ENCODE measurements at places on chromosomes 12 and 14.

- DNase-seq: no peak
These were observed 16.8 kb upstream of the OR6S1 start for GRCh38 chr14:20658246-20658645.

DNA sequence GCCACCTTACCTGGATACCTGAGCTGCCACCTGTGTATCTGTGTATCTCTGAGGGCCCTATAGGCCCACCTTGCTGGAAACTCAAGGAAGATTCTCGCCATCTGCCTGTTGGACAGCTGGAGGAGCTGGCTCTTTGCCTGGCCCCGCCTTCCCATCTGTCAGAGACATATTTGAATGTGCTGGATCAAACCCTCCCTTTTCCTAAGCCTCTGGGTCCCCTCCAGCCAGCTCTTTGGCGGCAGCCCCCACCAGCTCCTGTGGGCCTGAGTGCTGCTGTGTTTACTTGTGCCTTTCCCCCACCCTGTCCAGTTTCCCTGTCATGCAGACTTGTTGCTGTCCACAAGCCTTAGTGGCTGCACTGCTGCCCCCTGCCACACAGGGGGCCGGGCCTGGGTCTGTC lies 55.9 kb upstream of the SRSF5 start:
- no peak for DNase-seq

DNA sequence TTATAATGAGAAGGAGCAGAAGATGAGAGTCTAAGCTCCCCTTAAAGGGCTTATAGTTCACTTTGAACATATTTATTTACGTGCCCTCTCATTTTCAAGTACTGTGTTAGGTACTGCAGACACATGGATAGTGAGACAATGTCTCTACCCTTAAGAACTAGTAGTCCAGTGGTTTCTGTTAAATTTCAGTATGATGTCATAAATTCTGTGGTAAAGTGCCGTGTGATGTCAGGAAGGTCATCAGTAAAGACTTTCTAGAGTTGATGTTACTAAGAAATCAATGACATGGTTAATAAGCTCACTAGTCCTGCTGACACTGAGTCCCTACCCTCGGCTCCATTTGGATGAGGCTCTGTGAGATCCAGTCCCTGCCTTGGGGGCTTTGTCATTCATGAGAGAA lies 475.6 kb downstream of the ZFP36L1 start:
- DNase-seq: no peak

DNA sequence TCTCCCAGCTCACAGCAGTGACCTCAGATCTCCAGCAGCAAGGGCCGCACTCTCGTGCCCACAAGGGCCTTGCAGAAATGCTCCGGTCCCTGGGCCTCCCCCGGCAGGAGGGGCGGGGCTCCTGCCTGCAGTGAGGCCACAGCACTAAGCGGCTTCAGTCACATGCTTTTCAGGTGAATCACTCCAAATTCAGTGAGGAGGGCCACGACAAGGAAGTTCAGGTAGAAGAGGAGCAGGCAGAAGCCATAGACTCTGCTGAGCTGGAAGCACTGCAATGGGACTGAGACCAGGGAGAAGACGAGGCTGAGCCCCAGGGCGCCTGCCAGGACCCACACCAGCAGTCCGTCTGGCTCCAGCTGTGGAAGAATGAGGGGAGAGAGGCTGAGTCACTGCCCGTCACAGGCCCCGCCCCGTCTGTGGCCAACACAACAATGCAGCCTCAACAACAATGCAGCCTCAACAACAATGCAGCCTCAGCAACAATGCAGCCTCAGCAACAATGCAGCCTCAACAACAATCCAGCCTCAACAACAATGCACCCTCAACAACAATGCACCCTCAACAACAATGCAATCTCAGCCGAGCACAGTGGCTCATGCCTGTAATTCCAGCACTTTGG lies 35.2 kb downstream of the SLC8B1 start:
- peak; percentile 45 for DNase-seq

DNA sequence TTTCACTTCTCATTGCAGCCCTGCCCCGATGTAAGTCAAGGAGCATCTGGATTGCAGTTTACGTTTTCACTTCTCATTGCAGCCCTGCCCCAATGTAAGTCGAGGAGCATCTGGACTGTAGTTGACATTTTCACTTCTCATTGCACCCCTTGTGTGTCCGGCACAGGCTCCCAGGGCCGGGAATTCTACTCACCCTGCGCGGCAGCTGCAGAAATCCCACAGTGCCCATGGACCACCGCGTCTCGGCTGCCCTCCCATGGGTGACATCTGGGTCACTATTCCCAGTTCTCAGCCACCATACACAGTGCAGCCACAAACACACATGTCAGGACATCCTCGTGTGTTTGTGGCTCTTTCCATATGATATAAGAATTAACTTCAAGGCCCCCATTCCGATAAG lies 378.5 kb downstream of the ADGRD1 start:
- DNase-seq: no peak

GRCh38 chr14:81594012-81594411 lies 60.4 kb upstream of the SEL1L start:
- no peak for DNase-seq

GRCh38 chr12:93802698-93803423 lies 125.7 kb downstream of the CRADD start:
- no peak for DNase-seq

DNA sequence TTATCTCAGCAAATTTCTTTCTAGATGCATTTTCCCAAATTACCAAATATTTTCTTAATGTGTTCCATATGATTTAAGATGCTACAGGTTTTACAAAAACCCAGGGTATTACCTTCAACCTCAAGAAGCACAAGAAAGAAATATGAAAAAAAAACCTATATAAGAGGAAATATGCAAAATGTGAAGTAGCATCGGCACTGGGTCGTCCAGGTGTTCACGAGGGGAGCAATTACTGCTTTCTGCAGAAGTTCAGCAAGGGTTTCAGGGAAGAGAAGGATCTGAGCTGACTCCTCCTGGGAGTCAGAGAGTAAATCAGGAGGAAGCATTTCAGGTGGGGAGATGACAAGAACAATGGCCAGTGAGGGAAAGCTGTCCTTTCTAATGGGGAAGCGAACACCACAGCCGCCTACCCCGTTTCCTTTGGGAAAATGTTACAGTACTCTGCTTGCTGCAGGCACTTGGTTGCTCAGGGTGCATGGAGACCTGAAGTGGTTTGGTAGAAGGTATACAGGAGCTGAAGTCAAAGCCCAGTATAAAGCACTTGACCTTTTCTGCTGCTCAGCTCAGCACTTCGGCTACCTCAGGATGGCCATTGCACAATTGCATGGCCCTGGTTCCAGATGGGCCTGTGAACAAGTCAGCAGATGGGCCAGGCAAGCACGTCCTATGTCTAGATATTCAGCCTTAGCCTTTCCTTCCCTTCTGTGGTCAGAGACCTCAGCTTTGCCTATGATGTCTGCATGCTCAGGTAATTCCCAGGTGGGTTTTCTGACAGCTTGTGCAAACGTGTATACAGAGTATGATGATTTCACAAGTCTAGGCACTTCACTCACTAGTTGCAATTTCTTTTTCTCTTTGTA lies 155.6 kb downstream of the PAX9 start:
- DNase-seq: no peak

GRCh38 chr14:25237845-25238244 lies 187.9 kb upstream of the STXBP6 start:
- DNase-seq: no peak

DNA sequence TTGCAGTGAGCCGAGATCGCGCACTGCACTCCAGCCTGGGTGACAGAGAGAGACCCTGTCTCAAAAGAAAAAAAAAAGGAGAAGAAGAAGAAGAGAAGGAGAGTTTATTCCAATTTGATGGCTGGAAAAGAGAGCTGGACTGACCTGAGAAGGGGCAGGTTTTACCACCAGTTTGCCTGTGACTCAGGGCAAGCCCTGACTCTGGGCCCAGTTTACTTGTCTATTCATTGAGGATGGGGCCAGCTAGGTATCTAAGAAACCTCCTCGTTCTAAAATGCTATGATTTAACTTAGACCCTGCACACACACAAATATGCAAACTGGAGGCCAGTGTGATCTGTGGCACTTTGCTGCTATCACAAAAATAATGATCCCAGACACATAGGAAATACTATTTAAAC lies 155.0 kb downstream of the FOXN3 start:
- DNase-seq: no peak

DNA sequence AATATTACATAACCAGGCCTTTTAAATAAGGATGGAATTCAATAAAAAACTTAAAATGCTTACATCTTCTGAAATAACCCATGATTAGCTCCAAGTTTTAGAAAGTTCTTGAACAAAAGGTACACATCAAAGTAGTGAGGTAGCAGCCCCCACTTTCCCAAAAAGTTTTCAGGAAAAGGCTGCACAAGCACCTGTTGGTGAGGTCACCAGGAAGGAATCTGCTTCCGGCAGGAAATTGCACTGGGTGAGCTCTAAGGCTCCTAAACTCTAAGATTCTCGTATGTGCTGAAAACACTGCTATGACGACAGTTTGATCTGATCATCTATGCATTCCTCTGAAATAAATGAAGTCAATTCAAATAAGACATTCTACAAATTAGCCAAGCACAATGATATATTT lies 34.3 kb upstream of the TTC7B start:
- DNase-seq: no peak
